ENCODE measurements at places on chromosomes 2 and 18.

DNA sequence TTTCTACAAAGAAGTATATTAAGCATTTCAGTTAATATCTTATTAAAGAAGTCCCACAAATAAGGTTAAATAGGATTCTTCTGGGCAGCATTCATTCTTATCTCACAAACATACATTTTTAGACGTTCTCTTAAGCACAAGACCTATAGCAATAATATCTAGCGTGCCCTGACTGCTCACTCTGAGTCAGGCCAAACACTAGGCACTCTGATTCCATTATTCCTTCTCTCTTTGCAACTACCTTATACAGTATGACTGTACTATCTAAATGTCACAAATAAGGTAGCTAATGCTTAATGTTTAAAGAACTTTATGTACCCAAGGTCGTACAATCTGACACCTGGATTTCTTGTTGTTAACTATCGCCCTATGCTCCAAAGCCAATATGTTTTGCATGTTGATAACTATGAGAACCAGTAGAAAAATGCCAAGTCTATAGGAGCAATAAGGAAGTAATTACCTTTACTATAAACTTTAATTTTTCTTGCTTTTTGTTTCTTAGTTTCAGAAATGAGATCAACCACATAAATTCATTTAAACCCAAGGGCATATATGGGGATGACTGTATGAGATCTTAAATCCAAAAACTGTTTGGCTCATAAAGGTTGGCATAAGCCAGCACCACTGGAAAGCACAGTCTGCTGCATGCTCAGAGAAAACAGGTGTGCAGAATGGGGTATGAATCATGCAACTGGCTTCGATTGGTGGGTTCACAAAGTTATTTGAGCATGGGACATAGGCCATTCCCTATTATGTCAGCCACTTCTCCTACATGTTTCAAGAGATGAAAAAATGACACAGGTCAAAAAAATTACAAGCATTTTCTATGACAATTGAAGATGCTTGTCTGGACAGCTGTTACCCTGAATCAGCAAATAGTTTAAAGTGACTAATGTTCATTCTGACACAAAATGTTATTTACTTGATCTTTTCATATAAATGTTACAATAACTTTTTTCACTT is 352.0 kb downstream of the IRS1 start:
- no peak for DNase-seq

DNA sequence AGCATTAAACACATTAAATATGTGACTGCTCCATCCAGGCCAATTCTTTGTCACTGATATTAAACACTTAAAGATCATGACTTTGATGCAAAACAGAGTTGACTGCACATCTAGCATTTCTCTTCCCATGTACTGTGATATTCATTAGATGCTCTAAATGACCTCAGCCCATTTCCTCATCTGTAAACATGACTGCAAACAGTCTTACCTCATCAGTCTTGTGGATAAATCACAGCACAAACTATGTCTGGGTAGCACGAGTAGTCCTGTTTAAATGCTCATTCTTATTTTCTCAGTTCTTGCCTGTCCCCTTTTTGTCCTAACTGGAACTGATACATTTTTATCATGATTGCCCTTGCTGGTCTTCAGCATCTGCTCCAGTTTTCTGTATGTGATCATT is 1974.8 kb upstream of the LRRTM1 start:
- no peak for DNase-seq

DNA sequence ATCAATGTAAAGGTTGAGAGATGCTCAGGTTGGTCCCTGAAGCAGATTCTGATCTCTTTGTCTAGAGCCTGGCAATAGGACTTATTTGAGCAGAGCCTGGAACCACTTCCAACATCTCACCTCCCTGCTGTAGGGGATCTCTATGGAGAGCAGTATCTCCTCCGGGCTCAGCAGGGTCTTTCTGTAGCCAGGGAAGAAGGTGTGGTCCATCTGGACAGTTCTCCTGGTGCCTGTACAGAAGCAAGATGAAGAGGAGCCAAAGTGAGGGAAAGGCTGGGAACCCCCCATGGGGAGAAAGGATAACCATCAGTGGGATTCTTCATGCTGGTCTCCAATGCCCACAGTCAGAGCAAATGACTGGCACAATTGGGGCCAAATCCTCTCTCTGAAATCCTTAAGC is 34.8 kb downstream of the XDH start:
- DNase-seq = no peak

DNA sequence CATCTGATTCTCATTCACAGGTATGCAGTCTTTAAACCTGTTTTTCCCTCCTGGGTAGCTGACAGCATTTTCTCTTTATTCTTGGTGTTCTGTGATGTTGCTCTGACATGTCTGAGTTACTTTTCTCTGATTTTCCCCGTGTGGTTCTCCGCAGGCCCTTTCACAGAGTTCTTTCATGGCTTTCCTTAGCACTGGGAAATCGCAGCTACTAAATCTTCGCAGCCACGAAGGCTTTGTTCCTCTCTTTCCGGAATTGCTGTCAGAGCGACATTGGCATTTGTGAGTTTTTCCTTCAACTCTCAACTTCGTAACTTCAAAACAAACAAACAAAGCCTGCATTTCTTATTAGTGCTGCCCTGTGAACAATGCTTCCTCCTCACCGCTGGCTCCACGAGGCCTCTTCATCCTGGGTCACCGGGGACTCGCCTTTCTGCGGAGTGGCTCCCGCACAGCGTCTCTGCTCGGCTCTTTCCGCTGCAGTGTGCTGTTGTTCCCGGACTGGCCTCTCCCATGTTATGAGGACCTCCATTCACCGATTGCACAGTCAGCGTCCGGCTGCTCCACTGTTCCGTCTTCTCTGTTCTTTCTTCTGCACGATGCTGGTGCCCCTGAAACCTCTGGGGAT is 16.1 kb downstream of the COLEC11 start:
- DNase-seq = no peak

DNA sequence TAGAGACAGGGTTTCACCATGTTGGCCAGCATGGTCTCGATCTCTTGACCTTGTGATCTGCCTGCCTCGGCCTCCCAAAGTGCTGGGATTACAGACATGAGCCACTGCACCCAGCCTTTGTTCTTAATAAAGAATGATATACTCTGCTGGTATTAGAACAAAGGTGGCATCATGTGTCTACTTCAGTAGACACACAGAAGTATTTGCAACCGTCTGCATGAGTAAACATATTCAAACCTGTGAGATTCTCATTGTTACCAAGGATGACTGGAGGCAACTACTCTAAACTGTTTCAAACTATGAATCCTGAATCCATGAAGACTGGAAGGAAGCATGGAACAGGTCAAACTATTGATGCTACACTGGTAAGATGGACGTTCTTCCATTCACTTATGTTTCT is 32.1 kb downstream of the MBD2 start:
- DNase-seq = no peak

- no peak for DNase-seq
Measured at GRCh38 chr2:124880995-124881394, 855.9 kb downstream of the CNTNAP5 start.

DNA sequence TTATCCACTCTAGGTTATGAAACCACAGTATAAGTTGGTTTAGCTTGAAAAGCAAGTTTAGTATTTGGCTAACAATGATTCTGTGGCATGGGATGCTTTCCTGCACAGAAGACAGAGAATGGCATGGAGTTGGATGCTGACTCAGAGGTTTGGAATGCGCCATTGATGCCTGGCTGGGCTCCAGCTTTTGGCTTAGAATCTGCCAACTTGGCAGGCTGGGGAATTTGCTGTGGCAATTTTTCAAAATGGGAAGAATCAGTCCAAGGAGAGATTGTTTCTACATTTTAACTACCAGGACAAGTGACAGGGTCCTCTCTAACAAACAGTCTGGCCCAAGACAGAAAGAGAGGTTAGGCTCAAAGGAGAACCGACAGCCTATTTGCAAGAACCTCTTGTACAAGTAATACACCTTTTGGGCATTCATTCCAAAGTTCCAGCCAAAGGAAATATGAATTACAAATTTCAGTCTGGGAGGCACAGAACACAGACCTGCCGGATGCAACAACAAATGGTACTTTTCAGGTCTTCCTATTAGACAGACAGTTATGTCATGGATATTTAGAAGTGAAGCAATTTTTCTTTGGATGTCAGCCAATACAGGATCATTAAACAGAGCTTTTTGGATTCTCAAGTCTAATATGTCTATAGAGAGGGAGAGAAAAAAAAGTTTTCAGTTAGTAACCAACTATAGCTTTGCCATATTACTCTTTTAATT is 1027.7 kb downstream of the TMEM182 start:
- DNase-seq = no peak

DNA sequence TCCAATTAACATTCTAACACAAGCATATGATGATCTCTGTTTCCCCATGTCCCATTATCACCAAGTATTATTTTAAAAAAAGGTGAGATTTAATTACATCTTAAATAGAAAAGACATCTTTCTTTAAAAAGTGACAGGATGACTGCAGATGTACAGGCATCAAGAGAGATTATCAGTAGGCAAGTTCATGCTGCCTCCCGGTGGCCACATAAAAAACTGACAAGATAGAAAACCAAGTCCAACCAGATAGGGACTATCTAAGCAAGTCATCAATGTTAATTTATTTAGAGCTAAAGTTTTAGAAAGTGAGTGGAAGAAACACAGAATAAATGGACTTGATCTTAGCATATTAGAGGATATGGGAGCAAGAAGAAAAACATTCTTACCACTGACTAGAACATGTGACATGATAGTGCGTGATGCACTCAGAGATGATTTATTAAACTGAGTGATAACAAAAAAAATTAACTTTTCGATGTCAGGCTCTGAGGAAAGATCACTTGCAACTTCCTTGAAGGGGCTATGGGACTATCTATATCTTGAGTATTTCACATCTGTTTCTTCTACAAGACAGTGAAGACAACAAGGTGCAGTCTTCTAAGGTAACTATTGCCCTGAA is 5.4 kb upstream of the TDRD15 start:
- DNase-seq = peak; percentile 75

DNA sequence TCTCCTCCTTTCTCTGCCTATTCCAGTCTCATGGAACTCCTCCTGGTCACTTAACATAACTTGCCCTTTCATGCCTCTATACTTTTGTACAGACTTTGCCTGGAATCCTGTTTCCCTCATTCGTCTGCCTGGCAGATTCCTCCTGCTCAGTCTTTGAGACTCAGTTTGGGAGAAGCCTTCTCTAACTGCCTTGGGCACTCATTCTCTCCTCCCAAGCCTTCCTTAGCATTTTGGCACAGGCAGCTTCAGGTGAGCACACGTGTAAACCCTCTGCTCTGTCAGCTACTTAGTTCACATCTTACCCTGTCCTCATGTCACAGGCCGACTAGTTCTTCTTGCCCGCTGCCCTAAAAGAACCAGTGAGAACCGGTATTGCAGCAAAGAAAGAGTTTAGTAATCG is 6.0 kb upstream of the FAM98A start:
- DNase-seq = no peak

- no peak for DNase-seq
Measured at GRCh38 chr2:101718993-101719571, 21.6 kb downstream of the MAP4K4 start.

DNA sequence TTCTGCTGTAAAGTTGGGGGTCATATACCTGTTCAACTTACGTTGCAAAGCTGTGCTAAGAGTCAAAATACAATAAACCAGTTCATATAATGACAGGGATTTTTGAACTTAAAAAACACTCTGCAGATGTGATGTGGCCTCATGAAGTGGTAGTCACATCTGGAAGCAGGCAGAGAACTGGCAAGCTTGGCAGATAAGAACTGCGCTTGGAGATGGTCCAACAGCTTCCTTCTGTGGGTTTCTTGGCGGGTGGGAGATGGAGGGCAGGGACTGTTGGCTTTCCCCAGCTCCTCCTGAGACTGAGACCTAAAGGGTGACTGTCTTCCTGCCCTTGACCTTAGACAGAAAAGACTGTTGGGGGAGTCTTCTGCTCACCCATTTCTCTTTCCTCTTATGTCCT is 140.4 kb downstream of the CTIF start:
- DNase-seq = no peak

GRCh38 chr2:147538088-147538487 is 306.7 kb upstream of the ACVR2A start:
- no peak for DNase-seq

DNA sequence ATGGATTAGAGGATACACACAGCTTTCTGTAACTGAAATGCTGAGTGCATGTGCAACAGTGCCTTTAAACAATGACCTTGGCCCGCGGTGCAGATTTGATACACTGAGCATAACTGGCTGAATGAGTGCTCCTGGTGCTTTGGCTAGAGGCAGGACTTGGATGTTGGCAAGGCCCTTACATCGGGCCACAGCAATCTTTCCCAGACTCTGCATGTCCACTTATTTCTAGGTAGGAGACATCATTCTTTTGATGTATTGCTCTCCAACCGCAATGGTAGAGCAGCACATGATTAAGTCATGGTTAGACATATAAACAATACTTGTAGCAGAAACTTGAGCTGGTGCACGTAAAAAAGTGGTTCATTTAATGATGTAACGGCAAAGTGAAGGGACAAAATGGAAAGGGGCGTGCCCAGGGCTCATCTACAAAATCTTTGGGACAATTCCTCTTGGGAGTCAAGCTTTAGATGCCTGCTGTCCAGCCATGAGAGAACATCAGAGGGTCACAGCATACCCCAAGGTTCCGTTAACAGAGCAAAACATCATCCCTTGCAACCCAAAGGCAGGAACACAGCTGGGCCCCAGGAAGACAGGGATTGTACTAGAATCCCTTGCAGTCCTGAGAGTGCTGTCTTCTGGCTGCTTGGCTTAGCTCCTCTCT is 43.4 kb downstream of the RAB31 start:
- no peak for DNase-seq

DNA sequence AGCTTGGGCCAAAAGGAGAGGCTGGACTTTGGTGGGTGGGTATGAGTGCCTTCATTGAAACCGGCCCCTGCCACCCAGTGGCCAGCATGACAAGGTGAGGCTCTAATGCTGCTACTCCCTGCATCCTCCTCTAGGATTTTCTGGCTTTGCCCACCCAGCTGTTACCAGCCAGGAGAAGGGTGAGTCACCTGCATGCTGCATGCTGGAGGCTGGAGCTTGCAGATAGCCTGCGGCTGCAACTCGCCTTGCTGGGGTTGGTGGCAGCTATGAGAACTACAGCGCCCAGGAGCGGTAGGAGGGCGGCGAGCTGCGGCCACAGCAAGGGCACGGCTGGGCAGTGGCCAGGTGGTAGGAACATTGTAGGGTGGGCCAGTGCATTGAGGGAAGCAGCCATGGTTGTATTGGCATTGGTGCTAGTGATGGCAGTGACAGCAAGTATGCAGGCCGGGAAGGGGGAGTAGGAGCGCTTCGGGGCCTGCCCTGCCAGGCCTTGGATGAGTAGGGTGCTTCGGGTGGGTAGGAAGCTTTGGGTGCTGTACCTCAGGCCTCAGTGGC is 75.4 kb upstream of the SLC35G4 start:
- DNase-seq = no peak

DNA sequence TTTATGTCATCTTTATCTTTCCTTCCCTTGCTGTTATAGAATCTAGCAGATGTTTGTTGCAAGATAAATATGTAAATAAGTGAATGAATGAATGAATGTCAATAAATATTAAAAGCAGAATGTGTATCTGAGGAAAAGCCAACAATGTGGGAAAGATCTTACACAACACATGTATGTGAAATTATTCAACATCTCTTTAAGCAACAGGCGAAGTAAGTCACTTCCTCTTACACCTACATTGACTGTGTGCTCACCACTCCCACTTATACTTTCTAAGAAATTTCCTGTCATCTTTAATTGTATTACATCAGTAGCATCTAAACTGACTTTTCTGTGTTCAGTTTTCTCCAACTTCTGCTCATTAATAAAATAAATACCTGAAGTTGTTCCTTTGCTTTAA is 43.0 kb downstream of the RAD51AP2 start:
- DNase-seq = no peak

Measured in SK-N-SH (cell line).